Astrocyte of the hippocampus (primary cell): ENCODE measurements at places on chromosomes 1 and 21.
A peak's percentile ranks its signal among the peaks of the same experiment; 100 is the strongest.

DNA sequence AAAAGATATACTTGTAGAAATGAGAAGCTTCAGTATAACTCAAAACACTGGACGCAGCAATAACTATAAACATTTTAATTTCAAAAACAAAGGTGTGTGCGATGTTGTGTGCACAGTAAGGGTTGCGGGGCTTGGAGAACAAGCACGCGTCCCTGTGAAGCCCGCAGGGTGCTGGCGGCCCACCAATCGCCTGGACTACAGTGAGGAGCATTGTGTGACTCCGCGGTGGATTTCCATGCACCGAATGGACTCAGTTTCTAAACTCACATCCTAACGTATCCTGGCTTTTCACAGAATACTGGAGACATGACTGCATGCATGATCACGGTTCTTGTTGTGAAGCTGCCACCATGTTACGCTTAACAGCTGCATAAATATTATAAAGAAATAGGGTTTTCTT lies 33.0 kb downstream of the NTPCR start:
- DNase-seq: no peak

DNA sequence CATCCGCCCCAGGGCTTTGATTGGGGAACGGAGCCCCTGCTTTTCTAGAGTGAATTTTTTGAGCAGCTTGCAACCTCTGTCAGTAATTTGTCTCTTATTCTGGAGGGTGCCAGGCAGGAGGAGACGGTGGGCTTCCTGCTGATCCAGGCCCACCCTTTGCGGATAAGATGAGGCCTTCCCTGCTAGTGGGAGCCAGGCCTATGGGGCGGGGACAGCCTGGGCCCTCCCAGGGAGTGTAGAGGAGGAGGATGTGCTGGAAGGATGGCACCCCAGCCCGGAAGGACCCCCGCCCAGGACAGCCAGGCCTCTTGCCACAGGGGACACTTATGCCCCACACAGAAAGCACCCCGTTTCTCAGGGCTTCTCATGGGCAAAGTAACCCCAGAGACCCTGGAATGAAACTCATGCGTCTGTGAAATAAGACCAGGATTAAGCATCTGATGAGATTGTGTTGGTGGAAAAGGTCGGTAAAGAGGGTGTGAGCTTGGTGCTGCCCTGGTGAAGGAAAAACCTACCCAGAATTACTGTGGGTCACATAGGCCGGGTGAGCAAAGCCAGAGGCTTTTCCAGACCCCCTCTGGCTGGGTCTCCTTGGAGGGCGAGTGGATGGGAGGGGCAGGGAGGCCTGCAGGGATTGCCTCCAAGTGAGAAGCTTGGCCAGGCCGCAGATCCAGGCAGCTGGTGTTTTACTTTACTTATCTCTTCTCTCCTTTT lies 118.7 kb downstream of the SIK1 start:
- no peak for DNase-seq

- DNase-seq: no peak
These were observed 122.5 kb downstream of the GLIS1 start for GRCh38 chr1:53616511-53616910.

GRCh38 chr1:156956333-156956732 lies 35.9 kb downstream of the LRRC71 start:
- no peak for DNase-seq

- peak; percentile 61 for DNase-seq
These were observed 37.7 kb upstream of the ATG4C start for GRCh38 chr1:62746086-62746808.

- peak; percentile 27 for DNase-seq
These were observed 55.0 kb downstream of the S1PR1 start for GRCh38 chr1:101291562-101292380.

DNA sequence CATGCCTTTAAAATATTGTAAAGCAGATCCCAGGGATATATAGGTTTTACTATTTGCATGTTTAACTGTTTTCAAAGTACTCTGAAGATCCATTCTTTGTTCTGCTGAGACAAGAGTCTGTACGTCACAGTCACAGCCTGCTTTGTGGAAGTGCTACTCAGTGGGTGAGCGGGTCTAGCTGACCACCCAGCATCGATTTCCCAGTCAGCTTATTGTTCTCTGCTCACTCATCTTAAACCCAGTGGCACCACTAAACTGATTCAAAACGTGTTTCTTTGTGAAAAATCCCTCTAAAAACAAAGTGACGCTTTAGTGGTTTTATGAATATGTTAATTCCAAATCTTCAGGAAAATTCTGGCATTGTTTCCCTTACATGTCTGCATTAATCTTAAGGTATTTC lies 12.4 kb downstream of the PLPP3 start:
- peak; percentile 65 for DNase-seq

DNA sequence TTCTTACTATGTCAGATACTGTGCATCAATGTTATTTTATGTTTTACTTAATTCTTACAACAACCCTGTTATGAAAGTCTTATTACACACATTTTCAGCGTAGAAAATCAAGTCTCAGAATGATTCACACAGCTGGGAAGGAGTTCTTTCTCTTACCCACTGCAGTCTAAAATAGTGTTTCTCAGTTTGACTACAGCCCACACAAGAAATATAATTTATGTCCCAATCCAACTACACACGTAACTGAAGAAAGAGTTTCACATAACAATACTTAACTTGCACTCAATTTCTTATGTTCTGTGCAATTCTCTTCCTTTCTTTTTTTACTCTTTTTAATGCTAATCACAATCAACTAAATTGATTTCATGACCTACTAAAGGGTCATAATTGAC lies 252.8 kb upstream of the ADGRL2 start:
- peak; percentile 20 for DNase-seq

- DNase-seq: peak; percentile 68
These were observed 27.1 kb downstream of the MPZL1 start for GRCh38 chr1:167748906-167749305.

DNA sequence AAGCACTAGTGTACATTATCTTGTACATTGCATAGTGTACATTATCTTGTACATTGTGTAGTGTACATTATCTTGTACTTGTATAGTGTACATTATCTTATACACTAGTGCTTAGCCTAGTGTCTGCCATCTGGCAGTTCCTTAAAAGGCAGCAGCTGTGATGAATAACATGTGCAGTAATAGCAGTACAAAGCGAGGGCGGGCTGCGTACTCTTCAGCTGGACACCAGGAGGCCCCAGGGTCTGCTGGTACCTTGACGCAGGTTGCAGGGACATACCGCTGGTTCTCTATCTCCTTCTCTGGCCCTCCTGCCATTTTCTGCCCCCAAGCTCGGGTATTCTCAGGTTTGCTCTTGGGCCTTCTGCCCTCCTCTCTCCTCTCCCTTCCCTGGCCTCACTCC lies 149.6 kb downstream of the SEC16B start:
- no peak for DNase-seq

DNA sequence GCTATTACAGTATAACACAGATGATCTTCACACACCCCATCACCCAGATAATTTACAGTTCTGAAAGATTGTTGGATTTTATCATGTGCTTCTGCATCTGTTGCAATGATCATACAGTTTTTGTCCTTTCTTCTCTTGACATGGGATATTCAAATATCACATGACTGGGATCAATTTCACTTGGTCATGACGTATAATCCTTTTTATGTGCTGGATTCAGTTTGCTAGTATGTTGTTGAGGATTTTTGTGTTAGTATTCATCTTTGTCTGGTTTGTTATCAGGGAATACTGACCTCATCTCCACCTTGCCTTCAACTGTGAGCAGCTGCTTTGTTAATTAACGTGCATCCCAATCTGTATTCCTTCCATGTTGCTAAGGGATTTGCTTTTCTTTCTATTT lies 44.7 kb upstream of the DISC1 start:
- DNase-seq: no peak

- no peak for DNase-seq
These were observed 17.5 kb upstream of the COL18A1 start for GRCh38 chr21:45387506-45387905.

- DNase-seq: peak; percentile 91
These were observed 15.6 kb downstream of the RUNX3 start for GRCh38 chr1:24914226-24915069.

- DNase-seq: no peak
These were observed 42.1 kb upstream of the NEGR1 start for GRCh38 chr1:72324451-72324850.
